ENCODE measurements at places on chromosomes 11 and 22.

DNA sequence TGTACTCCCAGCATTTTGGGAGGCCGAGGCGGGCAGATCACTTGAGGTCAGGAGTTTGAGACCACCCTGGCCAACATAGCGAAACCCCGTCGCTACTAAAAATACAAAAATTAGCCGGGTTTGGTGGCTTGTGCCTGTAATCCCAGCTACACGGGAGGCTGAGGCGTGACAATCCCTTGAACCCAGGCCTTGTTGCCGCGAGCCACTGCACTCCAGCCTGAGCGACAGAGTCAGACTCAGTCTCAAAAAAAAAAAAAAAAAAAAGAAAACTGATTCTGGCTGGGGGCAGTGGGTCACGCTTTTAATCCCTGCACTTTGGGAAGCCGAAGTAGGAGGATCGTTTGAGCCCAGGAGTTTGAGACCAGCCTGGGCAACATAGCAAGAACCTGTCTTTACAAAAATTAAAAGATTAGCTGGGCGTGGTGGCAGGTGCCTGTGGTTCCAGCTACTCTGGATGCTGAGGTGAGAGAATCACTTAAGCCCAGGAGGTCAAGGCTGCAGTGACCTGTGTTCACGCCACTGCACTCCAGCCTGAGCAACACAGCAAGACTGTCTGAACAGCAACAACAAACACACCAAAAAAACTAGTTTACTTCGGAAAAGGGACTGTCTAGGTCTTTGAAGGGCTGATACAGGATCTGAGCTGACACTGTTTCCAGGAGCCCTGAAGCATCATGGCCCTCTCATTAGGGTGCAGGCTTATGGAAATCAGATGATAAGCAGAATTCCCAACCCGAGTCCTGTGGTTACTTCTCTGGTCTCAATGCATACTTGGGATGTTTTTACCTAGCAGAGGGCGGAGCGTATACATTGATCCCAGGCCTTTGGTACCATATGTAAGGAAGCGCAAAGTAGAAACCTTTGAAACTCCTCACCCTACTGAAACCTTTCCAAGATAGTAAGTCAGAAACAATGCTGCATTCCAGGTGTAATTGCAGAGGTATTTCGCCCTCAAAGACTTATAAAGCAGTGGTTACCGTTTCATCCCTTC is 1.8 kb upstream of the CHKB start:
- DNase-seq = no peak

- no peak for DNase-seq
These were observed 139.3 kb downstream of the FEZ1 start for GRCh38 chr11:125356797-125357196.

- DNase-seq = no peak
These were observed 3.2 kb downstream of the TPP1 start for GRCh38 chr11:6615882-6616585.

DNA sequence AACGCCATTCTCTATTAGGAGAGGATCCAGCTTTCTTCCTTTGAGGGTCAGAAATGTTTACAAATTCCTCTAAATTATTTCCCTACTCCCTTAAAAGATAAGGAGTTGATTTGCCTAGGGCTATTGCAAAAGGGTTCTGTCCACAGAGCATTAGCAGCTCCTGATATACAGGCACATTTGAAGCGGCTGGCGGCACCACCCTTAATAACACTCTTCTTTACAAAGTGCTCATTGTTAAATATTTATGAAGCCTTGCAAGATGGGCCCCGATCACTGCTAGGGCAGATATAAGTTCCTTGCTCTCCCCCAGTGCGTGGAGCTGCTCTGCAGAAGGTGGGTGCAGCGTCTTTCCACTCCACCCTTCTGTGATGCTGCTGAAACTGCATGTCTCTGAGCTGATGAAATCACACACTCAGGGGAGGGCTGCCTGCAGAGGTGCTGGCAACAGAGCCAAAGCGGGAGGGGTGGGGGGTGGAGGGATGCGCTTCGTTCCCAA is 116.7 kb upstream of the NTM start:
- DNase-seq = no peak

- DNase-seq = no peak
These were observed 1.1 kb downstream of the PELI3 start for GRCh38 chr11:66467756-66468155.

DNA sequence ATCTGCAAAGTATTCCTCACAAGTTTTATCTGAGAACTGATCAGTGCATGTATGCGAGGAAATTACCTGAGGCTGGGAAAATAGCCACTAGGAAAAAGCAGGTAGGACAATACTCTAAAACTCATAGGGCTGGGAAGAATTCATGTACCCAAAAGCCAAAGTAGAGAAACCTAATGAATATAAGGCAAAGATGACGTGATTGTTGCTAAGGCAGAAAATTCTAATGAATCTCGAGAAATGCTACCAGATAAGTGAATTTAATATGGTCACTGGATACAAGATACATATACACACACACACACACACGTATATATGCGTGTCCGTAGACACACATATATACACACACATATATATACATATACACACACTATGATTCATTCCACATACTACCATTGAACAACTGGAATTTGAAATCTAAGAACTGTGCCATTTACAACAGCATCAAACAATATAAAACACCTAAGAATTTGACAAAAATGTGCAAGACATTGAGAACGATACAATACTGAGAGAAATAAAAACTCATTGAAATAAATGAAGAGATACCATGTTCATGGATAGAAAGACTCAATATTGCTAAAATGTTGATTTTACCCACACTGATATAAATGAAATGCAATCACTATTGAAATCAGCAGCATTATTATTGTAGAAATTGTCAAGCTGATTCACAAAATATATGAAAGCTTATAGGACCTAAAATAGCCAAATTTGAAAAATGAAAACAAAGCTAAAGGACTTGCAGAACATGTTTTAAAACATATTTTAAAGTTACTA is 46.4 kb downstream of the ARHGAP20 start:
- DNase-seq = no peak

- no peak for DNase-seq
These were observed 25.6 kb downstream of the TXN2 start for GRCh38 chr22:36455571-36456463.

DNA sequence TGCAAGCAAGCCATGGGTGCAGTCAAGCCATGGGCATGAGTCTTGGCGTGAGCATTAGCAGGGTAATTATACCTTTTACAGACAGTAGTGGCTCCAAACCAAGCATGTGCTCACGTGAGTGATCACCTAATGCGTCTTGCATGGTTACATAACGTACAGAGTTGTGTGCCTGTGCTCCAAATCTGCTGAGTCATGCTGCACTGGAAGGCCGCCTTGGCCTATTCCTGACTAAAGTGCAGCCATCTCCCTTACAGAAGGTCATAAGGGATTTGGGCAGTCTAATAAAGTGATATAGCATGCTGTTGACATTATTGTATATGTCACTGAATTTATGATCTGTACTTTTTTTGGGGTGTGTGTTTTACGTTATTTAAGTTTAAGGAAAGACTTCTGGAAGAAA is 102.4 kb downstream of the ARHGAP42 start:
- no peak for DNase-seq

DNA sequence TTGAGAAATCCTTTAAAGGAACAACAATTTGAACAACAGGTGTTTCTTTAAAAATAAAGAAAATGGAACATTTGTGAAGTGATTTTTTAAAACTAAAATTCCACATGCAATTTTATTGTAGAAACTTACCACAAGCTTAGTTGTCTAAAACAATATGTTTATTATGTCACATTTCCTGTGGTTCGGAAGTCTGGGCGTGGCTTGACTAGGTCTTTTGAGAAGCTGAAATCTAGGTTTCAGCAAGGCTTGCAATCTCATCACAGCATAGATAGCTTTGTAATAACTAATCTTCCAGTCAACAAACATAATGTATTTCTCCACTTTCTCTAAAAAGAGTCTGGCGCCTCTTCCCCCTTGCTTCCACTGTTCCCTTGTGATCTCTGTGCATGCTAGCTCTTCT is 27.0 kb downstream of the MS4A6A start:
- no peak for DNase-seq

- DNase-seq = no peak
These were observed 546.0 kb upstream of the CCDC179 start for GRCh38 chr11:23406131-23406819.

DNA sequence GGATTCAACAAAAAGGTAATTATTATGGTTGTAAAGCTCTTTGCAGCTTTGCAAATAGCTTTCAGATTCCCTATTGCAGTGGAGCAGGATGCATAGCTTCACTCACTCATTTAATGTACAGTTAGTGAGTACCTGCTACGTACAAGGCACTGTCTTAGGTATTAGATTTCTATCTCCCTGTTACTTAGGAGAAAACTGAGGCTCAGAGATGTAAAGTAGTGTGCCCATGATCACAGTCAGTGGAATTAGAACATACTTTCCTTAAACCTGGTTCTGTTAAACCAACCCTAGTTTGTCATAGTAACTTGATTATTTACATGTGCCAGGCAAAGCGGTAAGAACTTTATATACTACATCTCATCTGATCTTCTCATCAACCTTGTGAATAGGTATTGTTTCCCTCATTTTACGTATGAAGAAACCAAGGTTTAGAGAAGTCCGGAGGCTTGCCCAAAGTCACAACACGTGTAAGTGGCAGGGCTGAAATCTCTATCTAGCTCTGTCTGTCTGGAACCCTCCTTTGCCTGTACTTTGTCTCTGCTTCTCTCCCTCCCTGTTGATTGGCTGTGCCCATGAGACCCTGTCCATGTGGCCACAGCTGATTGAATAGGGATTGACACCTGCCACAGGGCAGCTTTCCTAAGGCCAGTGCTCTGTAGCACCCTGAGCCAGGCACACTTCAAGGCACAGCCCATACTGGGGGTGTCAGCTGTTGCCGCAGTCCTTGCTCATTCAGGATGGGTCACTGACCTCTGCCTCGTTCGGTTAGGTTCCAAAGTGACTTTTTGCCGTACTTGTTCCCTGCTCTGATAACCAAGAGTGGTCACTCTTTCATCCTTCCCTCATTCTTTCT is 63.8 kb upstream of the PRSS23 start:
- no peak for DNase-seq

DNA sequence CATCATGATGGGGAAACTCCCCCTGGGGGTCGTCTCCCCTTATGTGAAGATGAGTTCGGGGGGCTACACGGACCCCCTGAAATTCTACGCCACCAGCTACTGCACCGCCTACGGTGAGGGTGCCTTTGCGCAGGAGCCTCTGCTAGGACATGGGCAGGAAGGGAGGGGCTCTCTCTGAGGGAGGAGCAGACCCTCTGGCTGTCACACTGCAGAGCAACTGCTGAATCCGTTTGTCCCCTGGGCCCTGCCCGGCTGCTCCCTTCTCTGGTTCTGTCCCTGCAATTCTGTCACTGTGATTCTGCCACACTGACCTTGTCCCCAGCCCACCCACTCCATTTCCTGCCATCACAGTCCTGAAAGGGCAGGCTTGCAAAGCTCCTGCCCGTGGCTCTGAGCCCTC is 26.7 kb upstream of the LRRC10B start:
- no peak for DNase-seq

DNA sequence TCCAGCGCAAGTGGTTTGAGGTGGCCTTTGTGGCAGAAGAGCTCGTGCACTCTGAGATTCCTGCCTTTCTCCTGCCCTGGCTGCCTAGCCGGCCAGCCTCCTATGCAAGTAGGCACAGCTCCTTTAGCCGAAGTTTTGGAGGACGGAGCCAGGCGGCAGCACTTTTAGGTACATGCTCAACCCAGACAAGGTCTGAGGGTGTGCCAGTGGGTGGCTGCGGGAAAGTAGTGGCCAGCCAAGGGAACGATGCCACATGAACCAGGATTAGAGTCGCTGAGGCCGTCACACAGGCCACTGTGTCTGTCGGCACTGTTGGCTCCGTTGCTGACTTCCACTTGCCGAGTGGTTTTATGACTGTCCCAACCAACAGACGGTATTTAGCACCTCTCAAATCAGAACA is 64.8 kb upstream of the YWHAH start:
- DNase-seq = no peak

GRCh38 chr11:16779436-16779835 is 41.0 kb downstream of the C11orf58 start:
- DNase-seq = no peak

DNA sequence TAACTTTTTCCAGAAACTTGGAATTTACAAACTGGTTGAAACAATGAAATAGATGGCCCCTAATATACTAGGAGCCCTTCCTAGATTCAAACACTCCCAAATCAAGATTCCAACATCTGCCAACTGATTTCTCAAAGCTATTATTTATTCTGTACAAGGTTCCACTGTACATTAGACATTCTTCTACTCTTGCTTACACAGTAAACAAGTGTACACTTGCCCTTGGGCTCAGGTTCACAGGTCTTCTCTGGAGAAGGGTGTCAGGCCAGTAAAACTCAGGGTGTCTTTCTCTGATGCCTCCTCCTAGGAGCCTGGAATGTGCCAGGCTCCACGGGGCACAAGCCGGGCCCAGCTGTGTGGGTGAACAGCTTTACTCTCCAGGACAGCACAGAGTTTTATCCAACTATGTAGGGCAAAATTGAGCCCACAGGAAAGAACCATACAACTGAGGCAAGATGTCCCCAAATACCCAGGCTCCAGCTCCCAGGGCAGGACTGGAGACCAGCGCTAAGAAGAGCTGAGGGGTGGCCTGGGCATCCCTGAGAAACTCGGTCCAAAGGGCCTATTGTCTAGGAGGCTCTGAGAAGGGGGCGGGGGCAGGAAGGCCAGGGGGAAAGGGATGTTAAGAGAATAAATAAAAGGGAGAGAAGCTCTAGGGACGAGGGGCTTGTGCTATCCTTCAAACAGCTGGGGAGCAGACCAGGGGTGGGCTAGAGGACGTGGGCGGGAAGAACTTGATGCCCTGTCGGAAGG is 8.8 kb upstream of the MFRP start:
- DNase-seq = no peak

DNA sequence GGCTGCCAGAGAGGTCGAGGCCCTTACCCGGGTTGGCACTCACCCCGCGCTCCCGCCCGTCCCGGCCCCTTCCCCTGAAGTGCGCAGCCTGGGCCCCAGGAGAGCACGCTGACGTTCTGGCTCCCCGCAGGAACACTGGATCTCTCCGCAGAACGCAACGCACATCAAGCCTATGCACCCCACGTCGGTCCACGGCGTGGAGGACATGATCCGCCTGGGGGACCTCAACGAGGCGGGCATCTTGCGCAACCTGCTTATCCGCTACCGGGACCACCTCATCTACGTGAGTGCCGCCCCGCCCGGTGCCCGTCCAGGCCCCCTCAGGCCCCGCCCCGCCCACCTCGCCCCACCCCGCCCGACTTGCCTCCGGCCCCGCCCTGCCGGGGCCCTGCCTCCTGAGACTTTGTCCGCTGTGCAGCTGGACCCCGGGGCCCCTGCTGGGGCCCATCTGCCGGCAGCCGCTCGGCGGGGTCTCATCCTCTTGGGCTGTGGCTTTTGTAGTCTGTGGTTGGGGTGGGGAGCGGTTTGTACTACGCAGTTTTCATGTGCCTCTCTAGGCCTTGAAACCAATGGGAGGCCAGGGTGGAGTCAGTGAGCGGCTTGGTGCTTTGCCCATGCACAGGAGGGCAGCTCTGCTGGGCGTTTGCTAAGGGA is 19.7 kb downstream of the MYO7A start:
- DNase-seq = no peak

- DNase-seq = no peak
These were observed 10.6 kb downstream of the SHANK2 start for GRCh38 chr11:71241721-71242259.

- DNase-seq = no peak
These were observed 97.1 kb upstream of the CARD18 start for GRCh38 chr11:105236664-105237063.

Data from stimulated activated CD4-positive, alpha-beta T cell treated with anti-CD3 and anti-CD28 coated beads, Interleukin-1b, Interleukin-23, amount 100 ng/mL, for 4 hours (primary cell).